ENCODE measurements at places on chromosomes 5 and 9.

GRCh38 chr5:79787448-79787847, 97.8 kb downstream of the CMYA5 start:
- DNase-seq = no peak

DNA sequence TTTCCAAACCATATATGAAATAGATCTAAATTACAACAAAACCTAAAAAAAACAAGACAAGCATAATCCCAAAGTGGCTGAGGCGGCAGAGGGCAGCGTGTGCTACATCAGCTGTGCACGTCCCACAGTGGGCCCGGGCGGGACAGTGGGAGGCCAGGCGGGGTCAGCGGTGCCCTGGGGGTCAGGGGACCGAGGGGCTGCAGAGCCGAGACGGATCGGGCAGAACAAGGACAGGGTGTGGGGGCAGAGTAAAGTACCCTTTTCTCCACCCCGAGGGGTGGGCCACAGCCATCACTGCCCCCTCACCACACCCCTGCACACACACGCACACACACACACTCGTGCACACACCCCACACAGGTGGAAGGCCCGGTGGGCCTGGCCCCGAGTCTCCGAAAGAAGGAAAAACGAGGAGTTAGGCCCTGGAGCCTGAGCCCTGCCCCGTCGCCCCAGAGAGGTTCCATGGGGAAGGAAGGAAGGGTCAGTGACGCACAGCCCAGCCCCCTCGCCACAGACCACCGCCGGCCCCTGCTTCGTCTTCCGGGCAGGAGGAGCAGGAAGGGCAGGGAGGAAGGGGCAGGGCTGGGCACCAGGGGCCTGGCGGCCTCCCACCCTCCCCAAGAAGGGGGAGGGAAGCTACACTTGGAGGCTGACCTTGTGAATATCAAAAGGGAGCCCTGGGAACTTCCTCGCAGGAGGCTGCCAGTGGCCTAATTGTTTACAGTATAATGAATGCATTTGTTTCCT, 49.6 kb upstream of the UBAC1 start:
- no peak for DNase-seq

DNA sequence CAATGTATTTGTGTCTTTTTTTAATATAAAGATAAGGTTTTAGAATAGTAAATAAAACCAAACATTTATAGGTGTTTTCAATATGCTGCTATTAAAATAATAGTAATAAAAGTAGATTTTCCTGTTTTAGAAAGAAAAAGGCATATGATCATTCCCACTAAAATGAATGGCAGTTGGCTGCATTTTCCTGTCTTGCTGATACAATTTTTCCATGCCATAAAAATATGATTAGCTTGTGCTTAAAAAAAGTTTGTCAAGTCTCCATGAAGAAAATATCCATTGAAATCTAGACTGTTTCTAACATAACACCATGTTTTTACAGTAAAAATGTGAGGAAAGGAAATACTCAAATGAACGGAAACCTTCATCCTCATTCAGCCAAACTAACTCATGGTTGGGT, 65.0 kb downstream of the FBXL7 start:
- no peak for DNase-seq

GRCh38 chr5:126591549-126591948, 3.5 kb downstream of the ALDH7A1 start:
- DNase-seq = no peak

GRCh38 chr5:1420211-1421195, 24.7 kb downstream of the SLC6A3 start:
- no peak for DNase-seq
